ENCODE measurements at places on chromosomes 12 and 14. TPM values are rescaled to one million over a fixed set of nuclear protein-coding genes. Genes with fewer than 3 reads are reported as not detected.

- DNase-seq = no peak
Observed at GRCh38 chr12:123853396-123854070, 91.4 kb downstream of the DNAH10 start.

The SMOC1 gene
- total RNA-seq = 0.06 TPM

GRCh38 chr12:39332661-39333175 lies 110.2 kb downstream of the KIF21A start:
- no peak for DNase-seq

DNA sequence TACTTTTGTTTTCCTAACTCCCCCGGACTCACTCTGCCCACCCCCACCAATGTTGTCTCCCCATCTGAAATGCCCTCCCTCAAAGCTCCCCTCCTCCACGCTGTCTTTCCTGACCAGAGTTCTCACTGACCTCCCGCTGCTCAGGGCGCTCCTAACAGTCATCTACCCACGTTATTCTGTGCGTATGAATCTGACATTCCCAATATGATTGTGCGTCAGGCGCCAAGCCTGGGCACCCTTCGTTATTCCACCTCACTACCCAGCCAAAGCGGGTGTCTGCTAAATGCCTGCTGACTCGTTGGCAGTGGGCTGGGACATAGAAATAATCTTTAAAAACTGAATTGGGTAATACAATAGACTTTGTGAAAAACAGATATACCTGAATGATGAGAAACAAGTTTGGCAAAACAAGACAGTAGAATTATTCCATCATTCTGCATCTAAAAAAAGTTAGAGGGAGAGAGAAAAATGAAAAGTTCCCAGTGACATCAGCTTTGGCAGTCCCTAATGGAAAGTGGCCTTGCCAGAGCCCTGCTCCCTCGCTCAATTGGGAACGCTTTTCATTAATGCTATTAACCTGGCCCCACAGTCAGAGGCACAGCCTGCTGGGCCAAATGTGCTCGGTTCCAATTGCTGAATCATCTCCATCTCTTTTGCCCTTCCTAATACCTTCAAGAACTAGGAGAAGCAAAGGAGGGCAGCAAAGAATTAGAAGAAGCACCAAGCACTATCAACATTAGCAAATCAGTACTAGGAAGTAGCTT lies 74.0 kb upstream of the PLXNC1 start:
- no peak for DNase-seq
